ENCODE measurements at places on chromosomes 6 and 20.

GRCh38 chr6:145830612-145831011 is 16.0 kb upstream of the FBXO30 start:
- DNase-seq: no peak

- DNase-seq: no peak
Measured at GRCh38 chr6:33868141-33868540, 64.3 kb upstream of the MLN start.

DNA sequence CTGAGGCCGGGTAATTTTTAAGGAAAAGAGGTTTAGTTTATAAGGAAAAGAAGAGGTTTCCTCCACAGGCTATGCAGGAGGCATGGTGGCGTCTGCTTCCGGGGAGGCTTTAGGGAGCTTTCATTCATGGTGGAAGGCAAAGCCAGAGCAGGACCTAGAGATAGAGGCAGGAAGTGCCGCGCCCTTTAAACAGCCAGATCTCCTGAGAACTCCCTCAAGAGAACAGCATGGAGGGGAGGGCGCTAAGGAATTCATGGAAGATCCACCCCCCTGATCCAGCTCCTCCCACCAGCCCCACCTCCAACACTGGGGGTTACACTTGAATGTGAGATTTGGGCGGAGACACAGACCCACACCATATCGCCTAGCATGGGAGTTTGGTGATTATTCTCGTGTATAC is 13.9 kb upstream of the DACT2 start:
- no peak for DNase-seq

- no peak for DNase-seq
Measured at GRCh38 chr6:74073999-74074398, 378.0 kb downstream of the CD109 start.

- peak; percentile 26 for DNase-seq
Measured at GRCh38 chr6:132298344-132298949, 102.8 kb downstream of the MOXD1 start.

- no peak for DNase-seq
Measured at GRCh38 chr6:118354641-118355040, 193.5 kb upstream of the PLN start.

DNA sequence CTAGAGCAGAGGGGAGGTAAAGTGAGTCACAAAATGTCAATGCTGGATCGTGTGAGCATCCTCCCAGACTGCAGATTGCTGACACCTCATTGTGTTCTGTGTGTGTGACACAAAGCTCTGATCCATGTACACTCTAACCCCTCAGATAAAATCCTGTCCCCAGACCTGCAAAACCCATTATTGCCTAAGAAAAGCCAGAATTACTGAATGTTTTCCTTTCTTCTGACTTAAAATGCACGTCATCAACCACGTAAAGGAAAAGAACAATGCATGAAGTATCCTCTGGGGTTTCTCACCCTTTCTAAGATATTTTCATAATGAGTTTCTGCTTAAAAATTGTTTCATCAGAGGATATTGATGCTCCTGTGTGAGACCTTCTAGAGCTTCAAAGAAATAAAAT is 218.0 kb upstream of the PREP start:
- DNase-seq: no peak

- no peak for DNase-seq
Measured at GRCh38 chr6:128821116-128821515, 61.8 kb upstream of the LAMA2 start.

- no peak for DNase-seq
Measured at GRCh38 chr20:14521016-14521415, 183.6 kb upstream of the FLRT3 start.

GRCh38 chr6:20099156-20099555 is 113.1 kb downstream of the MBOAT1 start:
- no peak for DNase-seq

DNA sequence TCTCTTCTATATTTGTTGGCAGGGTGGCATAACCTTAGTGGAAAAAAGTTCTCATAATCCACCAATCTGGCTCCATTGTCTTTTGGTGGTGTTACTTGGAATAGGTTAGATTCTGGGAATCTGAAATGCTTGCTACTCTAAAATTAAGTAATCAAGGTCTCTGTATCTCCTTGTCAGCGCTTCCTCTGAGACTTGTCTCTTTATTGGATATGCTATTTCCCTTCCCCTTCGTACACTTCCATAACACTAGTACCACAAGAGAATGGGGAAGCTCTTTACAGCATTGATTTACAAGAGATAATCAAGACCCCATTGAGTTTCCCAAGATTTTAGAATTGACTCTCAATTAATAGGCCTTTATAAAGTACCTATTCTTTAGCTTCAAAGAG is 280.2 kb downstream of the ADGB start:
- no peak for DNase-seq

DNA sequence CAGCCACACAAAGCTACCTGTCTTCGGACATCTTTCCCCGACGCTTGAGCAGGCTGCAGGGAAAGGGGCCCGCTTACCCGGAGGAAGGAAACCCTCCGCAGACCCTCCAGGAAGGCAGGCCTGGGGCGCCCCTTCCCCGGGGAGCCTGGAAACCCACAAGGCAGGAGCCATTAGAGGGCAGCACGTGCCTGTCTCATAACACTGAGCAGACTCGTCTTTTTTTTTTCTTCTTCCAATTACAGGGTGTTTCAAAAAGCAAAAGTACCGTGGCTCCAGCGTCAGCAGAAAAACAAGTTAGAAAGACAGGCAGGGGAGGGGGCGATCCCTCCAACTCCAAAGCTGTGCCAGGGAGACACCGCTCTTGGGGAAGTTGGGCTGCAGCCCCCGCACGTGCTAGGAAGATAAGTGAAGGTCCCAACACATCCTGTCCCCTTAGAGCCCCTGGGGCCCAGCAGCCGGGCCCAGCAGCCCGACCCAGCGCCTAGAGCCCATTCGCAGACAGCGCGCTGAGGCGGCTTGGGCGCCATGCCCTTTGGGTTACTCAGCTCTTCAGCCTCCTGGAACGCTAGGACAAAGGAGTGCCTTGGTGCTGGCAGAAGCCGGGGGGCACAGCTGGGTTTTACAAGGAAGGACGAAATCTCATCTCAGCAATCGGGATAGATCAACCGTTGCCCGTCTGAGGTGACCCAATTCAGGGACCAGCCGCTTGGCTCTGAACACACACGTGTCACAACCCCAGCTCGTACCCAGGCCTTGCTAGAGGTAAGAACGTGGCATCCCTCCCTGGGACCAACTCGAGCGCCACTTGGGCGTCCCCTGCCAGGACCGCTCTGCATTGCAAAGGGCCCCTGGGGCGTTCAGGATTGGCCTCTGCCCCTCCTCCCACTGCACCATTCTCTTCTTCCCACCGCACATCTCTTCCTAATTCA is 136.3 kb downstream of the LY86 start:
- peak; percentile 39 for DNase-seq

DNA sequence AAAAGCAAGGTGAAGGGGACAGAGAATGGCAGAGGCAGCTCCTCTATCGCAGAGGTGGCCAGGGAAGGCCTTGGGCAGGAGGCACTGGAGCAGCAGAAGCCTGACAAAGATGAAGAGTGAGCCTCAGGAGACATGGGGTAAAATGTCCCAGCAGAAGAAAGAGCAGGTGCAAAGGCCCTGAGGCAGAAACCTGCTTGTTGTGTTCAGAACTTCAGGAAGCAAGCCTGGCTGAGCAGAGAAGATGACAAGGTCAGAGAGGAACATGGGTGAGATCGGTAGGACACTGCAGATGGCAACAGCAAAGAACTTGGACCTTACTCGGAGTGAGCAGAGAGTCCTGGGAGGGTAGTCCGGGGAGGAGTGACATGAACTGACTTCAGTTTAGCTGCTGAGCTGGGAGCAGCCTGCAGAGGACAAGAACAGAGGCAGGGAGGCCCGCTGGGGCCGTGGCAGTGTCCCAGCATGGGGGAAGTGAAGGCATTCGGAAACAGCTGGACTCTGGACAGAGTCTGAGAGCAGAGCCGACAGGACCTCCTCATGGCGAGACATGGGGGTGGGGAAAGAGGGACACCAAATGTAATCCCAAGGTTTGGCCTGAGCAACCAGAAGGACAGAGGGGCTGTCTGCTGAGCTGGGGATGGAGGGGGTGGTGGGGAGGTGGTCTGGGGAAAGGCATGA is 106.3 kb downstream of the PREX1 start:
- DNase-seq: no peak

- no peak for DNase-seq
Measured at GRCh38 chr6:159976686-159977254, 7.9 kb downstream of the IGF2R start.

GRCh38 chr6:75203721-75204120 is 2.1 kb downstream of the COL12A1 start:
- DNase-seq: no peak

DNA sequence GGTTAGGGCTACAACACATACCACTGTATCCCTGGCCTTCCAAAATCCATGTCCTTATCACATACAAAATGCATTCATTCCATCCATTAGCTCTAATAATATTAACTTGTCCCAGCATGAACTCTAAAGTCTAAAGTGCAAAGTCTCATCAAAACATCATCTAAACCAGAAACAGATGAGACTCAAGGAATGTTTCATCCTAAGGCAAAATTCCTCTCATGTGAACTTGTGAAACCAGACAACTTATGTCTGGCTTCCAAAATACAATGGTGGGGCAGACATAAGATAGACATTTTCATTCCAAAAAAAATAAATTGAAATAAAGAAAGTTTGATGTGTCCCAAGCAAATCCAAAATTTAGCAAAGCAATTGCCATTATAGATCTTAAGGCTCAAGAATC is 257.4 kb downstream of the HTR1B start:
- DNase-seq: no peak

GRCh38 chr6:158793432-158793831 is 25.7 kb downstream of the EZR start:
- peak; percentile 65 for DNase-seq

GRCh38 chr20:58173930-58174707 is 54.3 kb downstream of the ANKRD60 start:
- no peak for DNase-seq

DNA sequence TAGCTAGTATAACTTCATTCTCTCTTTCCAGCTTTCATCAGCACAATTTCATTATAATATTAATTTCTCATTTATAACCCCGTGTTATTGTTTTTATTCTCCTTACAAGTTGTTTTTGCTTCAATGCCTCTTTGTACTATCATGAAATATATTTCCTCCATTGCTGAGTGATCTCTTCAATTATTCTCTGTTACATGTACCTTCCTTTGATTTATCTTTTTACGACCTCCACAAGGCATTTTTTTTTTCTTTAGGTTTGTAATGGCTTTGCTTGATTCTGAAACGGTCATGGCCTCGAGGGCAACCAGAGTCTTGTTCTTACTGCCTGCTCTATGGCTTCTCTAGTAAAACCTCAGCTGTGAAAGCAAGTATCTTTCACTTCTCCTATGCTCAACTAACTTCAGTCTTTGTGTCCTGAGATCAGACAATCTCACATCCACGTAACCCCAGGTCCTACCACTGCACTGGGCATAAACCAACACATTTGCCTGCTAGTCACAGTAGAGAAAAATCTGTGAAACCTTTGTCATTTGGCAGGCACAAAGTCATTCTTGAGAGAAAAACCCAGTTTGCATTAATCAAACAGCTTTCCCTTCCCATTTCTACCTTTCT is 119.9 kb downstream of the UST start:
- no peak for DNase-seq

GRCh38 chr6:53302678-53303360 is 45.9 kb downstream of the ELOVL5 start:
- DNase-seq: peak; percentile 74

- no peak for DNase-seq
Measured at GRCh38 chr20:36061754-36062153, 92.8 kb upstream of the EPB41L1 start.

DNA sequence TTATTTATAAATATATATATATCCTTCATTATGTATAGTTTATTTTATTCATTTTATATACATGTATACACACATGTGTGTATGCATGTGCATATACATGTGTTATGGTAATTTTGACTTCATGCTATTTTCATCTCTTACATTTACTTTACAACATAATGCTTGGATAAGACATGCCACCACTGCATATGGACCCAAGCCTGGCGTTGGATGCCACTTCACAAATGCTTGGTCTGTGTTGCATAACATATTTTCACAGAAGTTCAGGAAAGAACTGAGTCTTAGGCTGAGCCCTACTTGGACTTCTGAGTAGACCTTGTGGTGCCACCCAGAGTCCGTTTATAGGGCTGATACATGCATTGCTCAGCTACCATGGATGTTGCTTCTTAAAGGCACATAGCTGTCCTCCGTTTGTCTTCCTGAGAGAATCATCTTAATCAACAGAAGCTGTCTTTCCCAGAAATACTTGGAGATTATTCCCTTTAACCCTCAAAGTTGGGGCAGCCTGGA is 337.8 kb downstream of the BTBD3 start:
- DNase-seq: no peak

DNA sequence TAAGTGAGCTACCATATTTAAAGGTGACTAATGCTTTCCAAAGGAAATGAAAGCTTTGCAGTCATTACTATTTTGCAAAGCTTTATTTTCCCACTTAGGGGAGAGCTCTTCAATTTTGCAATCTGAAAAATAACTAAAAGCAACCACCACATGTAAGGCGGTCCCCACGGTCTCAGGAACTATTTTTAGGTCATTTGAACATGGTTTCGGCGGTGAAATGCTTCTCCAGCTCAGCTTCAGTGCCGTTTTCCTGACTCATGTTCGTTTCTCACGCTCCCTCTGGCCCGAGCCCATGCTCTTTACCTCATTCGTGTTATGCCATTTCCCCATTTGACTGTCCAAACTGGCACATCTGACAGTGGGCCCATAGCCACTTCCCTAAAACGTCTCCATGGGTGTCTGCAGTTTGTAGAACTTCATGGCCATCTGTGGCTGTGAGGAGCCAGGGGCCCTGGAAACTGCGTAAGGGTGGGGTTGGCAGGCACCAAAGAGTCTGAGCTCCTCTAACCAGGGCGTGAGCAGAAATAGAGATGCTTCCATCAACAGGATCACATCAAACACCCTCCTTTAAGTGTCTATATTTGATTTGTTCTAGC is 46.5 kb downstream of the ADTRP start:
- peak; percentile 80 for DNase-seq

DNA sequence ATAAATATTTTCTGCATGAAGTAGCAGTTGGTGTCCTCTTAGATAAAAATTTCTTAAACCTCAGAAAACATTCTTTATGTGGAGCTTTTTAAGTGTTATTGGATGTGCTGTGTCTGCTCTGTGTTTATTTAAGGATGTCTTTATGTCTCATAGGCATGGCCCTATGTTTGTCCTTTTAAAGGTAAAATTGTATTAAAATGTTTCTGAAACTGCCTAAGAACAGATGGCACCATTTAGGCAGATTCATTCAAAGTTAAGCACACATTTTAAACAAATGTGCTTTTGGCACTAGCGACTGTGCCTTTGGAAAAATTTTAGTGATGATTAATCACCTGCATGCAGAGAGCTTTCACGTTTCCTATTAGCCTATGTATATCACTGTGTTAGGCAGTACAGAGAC is 125.2 kb downstream of the KIF6 start:
- DNase-seq: no peak
